ENCODE measurements at places on chromosomes 2 and 18.

DNA sequence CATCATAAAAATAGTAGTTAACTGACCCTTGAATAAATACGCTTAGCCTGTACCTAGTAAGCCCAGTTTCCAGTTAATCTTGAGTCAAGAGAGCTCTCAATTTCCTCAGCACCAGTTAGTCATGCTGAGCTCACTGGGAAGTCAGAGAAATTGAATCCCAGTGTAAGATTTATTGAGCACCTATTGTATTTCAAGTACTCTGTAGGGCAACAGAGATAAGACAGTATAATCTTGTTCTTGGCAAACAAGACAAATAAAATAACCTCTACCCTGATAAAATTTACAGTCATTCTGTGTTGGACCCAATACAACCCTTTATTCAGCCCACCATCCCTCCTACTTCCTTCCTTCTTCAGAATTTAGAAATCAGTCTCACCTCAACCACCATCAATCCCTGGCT, 71.9 kb upstream of the NRP2 start:
- no peak for DNase-seq

- DNase-seq = peak; percentile 50
These were observed 68.7 kb upstream of the ACSL3 start for GRCh38 chr2:222792001-222792611.

GRCh38 chr2:206989311-206989710, 50.0 kb downstream of the CPO start:
- no peak for DNase-seq

GRCh38 chr2:232315923-232316299, 62.6 kb upstream of the ALPP start:
- DNase-seq = no peak

- DNase-seq = no peak
These were observed 61.3 kb upstream of the CREB1 start for GRCh38 chr2:207468488-207468887.

GRCh38 chr2:59528525-59528924, 1024.9 kb downstream of the BCL11A start:
- DNase-seq = no peak

GRCh38 chr2:113124181-113124961, 3.0 kb upstream of the IL1RN start:
- no peak for DNase-seq

DNA sequence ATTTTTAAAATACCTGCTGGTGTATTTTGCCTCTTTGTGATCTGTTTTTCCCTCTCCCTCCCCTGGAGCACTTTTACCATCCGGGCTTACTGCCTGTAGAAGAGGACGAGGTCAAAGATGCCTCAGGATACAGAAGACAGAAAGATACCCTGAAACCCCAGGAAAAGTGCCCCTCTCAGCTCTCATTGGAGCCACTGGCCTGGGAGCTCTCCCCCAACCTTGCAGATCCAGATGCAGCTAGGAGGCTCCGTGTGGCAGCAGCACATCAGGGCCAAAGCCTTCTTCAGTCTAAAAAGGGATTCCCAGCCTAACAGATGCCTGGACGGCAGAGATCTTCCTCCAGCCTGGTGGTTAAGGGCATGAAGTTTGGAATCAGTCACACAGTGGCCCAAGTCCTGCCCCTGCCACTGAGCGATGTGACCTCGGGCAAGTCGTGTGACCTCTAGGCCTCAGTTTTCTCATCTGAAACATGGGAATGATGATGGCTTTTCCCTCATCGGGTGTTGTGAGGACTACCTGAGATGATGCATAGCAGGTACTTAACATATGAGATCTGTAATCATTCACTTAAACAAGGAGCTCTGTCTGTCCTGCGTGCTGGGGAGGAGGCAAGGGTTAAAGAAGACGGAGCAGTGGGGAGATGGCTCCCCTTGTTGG, 239.4 kb downstream of the DYSF start:
- DNase-seq = peak; percentile 34
